ENCODE measurements at places on chromosomes 1 and 21.

GRCh38 chr1:242025681-242026080 is 26.8 kb upstream of the MAP1LC3C start:
- DNase-seq, result no peak

DNA sequence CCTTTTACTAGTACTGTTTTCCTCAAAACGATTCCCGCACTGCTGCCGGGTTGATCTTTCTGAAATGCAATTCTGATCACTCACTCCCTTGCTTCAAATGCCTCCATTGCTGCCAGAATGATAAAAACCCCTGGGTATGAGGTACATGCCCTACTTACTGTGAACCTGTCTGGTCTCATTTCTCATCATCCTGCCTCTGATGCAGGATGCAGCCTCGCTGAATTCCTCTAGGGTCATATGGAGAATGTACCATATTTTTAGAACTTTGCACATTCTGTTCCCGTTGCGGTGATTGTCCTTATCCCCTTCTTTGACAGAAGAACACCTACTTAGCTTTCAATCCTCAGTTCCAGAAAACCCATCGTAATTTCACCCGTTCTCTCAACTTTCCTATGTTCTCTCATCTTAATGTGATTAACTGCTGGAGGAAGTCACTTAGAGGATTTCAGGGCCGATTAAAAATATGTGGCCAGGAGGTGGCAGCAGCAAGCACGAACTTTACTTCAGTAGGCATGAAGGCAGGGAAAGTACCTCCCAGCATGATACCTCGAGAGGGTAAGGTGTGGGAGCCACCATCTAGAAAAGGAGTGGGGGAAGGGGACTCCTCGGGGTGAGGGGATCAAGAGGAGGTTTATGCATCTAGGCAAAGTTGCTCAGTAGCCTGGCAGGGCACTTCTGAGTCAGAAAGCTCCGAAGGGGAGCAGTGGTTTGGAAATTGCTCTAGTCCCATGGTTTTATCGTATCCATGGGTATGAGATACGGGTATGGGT is 361.5 kb upstream of the ZP4 start:
- no peak for DNase-seq

GRCh38 chr1:208682664-208683013 is 438.5 kb upstream of the PLXNA2 start:
- no peak for DNase-seq

GRCh38 chr1:229768232-229768631 is 142.2 kb downstream of the URB2 start:
- DNase-seq, result no peak

- no peak for DNase-seq
These were observed 17.9 kb upstream of the RGS18 start for GRCh38 chr1:192140382-192140781.

DNA sequence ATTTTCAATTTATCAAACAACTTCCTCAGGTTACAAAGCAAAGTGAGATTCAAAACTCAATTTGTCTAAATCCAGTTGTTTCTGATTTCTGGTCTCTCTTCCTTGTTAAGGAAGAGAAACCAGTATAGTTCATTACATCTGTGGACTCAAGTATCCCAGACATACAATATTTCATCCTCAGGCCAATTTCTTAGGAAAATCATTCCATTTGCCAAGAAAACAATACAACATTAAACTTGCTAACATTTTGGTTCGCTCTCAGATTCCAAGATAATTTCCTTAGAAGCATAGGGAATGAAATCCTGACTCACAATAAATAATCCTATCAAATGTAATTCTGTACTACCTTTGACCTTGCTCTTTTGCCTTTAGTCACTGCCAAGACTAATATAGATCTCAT is 11.2 kb upstream of the TTLL7 start:
- DNase-seq, result no peak

- no peak for DNase-seq
These were observed 5.6 kb upstream of the TNFSF18 start for GRCh38 chr1:173056365-173056764.

GRCh38 chr21:29506947-29507346 is 208.2 kb downstream of the BACH1 start:
- no peak for DNase-seq

DNA sequence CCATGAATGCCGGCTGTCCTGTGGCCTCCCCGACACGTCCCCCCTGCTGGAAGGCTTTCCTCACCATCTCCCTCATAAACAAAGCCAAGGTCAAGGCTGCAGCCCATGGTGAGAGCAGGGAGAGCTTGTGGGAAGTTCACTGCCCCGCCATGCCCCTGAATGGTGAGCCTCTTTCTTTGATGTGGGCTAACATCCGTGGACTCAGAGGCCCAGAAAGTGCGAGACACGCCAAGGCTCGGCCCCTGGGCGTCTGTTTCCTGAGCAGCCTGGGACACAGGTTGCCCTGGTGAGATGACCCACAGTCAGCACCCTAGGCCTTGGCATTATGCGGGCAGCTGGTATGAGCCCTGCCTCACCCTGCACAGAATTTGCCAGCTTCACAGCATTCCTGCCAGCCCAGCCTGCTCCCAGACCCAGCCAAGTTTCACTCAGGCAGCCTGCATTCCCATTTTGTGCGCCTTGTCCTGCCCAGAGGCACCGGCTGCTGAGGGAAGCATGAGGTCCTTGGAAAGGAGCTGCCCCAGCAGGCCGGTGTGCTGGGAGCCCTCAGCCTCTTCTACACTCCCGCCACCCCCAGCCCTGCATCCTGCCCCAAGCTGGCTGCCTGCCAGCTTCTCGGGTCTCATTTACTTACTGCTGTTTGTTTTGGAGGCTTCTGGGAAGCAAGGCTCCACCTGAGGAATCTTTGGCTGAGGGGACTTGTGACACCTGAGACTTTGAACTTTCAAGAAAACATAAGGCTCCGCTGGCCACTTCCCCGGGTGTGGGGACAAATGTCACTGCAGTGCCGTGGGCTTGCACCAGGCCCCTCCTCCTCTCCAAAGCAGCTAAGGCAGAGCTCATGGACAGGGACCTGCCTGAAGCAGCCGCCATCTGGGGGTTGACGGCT is 31.9 kb downstream of the NEK2 start:
- no peak for DNase-seq

- DNase-seq, result no peak
These were observed 43.3 kb downstream of the TP73 start for GRCh38 chr1:3695326-3696217.

DNA sequence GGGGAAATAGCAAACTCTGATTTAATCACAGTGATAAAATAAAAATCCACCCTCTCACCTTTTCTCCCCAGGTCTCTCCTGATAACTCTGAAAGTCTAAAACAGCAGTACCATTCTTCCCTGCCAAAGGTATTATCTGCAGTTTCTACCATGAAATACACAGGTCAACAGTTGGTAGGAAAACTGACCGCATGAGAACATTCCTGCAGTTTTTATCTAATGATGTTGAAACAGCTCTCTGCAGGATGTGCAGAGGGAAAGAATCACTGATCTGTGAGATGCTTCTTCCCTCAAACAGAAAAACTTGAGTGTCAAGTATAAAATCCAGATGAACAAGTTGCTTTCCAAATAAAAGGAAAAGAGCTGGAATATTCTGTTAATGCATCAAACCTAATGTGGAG is 39.1 kb downstream of the KCNJ6 start:
- DNase-seq, result no peak

GRCh38 chr1:111227851-111228747 is 586 bp downstream of the CHI3L2 start:
- DNase-seq, result no peak

All from GM04504 (cell line).